Small intestine (tissue), 16 donors: ENCODE measurements at places on chromosomes 16 and 17. TPM values are rescaled to one million over a fixed set of nuclear protein-coding genes. Genes with fewer than 3 reads are reported as not detected.

- no peak for DNase-seq
Observed at GRCh38 chr17:30995347-30995746, 24.5 kb downstream of the RNF135 start.

- DNase-seq = peak; percentile 68
Observed at GRCh38 chr17:46194393-46195216, 1.4 kb upstream of the KANSL1 start.

DNA sequence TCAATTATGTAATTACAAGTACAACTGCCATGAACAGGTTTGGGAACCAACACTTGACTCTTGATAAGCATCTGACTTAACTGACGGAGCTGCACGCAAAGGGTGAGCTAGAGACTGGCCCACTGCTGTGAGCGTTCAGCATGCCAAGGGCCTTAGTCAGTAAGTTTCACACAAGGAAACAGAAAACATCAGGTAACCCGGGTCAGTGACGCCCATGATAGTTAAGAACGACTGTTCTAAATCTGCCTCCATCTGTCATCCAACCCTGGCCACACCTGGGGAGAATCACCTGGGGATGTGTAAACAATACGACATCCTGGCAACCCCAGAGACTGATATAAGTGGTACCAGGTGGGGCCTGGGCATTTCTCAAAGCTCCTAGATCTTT is 12.3 kb downstream of the SMIM5 start:
- DNase-seq = peak; percentile 91

- no peak for DNase-seq
Observed at GRCh38 chr16:78218856-78219651, 119.6 kb downstream of the WWOX start.

DNA sequence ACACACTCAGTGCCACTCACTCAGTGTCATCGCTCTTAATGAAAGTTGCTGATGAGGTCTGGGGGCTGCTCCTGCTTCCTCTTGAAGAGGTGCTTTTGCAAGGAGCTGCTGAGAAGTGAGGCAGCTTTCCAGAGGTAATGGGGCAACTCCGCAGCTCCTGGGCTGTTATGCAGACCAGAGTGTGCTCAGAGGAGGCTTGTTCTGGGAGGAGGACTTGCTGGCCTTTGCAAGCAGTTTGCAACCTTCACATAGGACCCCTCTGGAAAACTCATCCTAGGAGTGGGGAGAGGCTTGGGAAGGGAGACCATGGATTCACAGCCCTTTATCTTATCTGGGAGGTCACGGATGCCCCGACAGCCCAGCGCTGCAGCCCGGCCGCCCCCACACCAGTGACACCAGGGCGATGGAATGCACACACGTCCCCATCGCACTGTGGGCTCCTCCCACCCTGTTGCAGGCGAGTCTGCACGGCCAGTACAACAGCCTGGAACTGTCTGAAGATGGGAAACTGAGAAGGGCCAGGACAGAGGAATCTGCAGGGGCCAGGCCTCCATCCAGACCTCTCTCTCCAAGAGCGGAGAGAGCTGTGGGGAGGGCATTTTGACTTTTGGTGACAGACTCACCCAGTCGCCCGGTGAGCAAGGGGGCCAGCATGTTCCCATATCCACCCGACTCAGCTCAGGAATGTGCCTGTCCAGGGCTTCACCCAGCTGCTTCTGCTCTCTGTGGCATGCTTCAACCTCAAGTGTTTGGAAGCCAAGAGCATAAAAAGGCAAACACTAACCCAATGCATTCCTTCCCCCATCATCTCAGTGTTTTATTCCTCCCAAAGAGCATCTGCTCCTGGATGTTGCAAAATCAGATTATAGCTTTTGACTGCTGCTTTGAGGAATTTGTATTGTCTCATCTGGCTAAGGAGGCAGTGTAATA is 78.6 kb upstream of the ZNF469 start:
- no peak for DNase-seq

DNA sequence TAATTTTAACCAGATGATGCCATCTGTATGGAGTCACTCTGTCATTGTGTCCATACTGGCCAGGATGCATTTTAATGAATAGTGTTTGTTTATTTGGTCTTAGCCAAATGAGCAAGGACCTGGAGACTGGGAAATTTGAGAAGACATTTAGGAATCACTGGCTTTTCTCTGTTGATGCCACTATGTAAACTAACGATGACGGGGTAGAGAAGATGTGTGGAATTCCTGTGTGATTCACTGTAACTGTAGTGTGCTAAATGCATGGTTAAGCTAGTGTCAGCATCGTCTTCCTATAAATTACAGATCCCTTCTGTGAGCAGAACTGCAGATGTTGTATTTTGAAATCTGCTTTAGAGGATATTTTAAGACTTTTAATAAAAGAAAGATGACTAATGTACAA is 66.6 kb downstream of the NOS2 start:
- no peak for DNase-seq

GRCh38 chr16:72073560-72074230 is 10.7 kb downstream of the HPR start:
- no peak for DNase-seq

DNA sequence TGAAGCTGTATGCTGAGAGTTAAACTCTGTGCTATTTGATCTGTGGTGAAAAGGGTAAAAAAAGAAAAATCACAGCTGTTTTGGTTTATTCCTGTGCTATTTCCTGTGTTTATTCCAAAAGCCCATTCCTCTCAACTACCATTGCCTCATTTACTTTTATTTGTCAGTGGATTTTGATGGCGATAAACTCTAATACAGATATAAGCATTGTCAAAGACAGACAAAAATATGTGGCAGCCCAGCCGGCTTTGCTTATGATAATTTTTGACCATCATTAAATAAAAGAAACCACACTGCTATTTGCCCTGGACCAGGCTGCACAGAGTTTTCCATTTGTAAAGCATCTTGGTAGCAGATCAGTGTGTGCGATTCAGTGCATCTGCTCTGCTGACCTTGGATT is 473.6 kb upstream of the ASIC2 start:
- no peak for DNase-seq

DNA sequence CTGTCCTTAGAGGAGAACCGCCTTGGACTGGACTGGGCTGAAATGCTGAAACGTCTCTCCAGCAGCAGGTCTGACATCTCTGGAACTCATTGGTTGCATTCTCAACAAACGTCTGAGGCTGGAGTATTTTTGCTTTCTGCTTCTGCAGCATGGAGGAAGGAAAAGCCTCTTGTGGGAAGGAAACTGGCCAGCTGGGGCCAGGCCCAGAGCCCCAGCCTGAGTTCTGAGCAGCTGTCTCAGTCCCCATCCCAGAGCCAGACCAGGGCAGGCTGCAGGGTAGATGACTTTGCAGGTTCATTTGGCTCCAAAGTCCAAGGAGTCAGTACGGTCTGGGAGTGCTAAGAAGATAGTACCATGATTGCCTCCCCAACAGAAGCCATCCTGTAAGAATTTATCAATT is 18.3 kb downstream of the TEKT3 start:
- DNase-seq = peak; percentile 47

GRCh38 chr16:64880994-64881393 is 240.9 kb downstream of the CDH11 start:
- no peak for DNase-seq

GRCh38 chr17:30187573-30187972 is 47.9 kb downstream of the SLC6A4 start:
- DNase-seq = no peak

DNA sequence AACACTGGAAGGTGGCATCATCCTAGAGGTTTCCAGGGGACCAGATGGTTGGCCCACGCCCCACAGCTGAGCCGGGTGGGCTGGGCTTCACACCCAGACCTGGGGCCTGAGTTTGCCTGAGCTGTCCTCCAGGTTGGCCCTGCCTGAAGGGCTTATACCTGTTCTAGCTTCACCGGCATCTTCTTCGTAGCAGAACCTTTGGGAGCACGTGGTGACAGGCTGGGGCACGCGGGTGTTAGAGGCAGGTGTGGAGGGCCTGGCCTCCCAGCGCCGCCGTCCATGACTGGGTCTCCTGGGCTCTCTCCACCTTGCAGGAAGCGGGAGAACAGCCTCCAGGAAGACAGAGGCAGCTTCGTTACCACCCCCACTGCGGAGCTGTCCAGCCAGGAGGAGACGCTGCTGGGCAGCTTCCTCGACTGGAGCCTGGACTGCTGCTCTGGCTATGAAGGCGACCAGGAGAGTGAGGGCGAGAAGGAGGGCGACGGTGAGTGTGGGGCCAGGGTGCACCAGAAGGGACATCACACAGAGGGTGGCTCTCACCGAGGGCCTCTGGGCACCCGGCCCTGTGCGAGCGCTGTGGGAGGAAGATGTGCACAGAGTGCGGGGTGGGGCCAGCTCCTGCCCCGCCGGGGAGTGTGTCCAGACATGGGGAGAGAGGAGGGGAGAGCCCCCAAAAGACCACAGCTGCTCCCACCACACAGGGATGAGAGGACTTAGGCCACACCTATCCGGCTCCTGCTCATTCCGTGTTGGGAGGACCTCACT is 4.6 kb upstream of the TEDC2 start:
- DNase-seq = no peak

DNA sequence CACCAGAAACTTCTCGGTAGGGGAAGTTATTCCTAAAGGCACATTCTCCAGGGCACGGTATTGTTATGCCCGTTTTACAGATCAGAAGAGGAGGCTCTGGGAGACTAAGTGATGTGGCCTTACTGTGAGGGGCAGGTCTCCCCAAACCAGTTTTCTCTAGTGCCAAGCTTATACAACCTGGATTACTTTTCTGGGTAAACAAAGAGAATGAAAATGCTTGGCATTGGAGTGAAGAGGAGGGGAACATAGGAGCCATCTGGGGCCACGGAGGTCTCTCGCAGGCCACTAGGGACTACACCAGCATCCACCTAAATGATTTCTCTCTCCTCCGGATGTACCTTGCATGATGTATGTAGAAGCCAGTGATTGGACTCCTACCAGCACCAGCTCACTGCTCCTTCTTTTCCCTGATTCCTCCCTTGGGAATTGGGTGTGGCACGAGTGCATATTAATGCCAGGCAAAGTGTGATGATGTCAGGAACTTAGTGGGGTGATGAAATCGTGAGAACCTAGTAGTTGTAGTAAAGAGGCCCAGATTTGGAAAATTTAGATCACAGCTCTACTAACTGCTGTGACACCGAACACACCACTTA is 674 bp downstream of the TOM1L1 start:
- DNase-seq = peak; percentile 90

- peak; percentile 90 for DNase-seq
Observed at GRCh38 chr16:81266680-81267095, 28.2 kb downstream of the BCO1 start.

GRCh38 chr16:56841233-56841632 is 23.8 kb upstream of the SLC12A3 start:
- no peak for DNase-seq

GRCh38 chr16:3538222-3538621 is 37.4 kb downstream of the CLUAP1 start:
- DNase-seq = no peak

GRCh38 chr17:65697661-65698060 is 136.2 kb upstream of the AXIN2 start:
- no peak for DNase-seq

- DNase-seq = no peak
Observed at GRCh38 chr16:68760671-68761275, 23.7 kb downstream of the CDH1 start.

DNA sequence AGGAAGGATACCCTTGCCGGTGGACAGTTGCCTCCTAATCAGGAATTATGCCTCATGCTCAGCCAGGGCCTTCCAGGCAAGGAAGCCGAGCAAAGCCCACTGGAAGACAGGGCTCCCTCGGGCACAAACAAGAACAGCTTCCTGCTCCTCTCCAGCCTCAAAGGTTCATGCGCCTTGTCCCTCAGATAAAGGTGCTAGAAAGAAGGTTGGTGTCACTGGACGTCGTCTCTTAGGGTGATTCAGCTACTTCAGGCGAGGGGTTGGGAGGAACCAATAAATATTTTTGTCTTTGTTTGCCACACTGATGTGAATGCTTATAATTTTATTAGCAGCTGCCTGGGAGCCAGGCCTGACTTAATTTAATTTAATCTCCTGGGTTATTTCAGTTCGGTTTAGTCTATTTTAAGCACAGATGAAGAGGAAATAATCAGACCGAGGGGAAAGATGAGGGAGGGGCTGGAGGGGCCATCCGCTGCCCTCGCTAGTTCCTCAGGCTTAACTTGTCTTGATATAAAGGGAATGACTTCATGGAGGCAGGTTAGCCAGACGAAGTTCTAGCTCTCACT is 171.8 kb upstream of the CACNG5 start:
- no peak for DNase-seq

GRCh38 chr16:50469744-50470321 is 78.4 kb upstream of the NKD1 start:
- DNase-seq = no peak

DNA sequence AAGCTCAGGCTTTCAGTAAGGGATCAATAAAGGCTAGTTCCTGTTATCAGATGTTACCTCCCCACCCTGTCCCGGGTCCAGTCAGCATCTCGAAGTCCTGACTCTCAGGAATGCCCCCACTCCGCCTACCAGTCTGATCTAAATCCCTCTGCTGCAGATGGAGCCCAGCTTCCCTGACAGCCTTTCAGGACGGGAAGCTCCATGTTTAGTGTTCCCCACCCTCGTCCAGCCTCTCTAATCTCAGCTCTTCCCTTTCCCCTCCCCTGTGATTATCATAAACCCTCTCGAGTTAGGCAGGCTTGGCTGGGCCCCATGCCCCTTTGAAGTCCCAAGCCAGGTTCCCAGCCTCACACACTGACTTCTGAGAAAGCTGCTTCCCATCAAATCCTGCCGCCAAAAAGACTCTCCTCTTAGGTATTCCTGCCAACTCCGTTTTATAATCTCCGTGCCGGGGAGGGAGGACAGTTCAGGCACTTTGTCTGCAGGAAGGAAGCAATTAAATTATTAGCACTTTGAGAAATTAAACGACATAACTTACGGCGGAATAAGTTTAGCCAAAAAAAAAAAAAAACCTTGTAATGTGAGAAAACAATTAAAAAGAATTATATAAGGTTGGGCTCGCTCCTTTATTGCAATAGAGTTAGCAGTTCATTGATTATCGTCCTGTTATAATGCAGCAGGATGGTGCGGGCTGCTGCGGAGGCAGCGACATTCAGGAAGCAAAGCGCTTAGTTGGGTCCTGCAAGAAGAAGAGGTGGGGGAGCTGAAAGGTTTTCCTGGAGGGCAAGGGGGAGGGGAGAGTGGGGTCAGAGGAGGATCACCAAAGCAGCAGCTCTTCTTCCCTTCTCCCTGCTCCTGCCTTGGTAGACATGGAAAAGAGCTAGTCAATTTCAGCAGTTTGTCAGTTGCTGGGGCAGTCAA is 16.8 kb upstream of the ETV4 start:
- DNase-seq = peak; percentile 34

Gene KCNH4
- 0.18 TPM for polyA plus RNA-seq

Gene GP1BA
- 1.4 TPM for polyA plus RNA-seq

Gene PRR11
- polyA plus RNA-seq = 0.67 TPM

Gene TMC8
- polyA plus RNA-seq = 5.7 TPM

Gene ATP2A1
- polyA plus RNA-seq = 3.8 TPM

Gene RAD51C
- polyA plus RNA-seq = 19.1 TPM

Gene PIK3R6
- polyA plus RNA-seq = 1.9 TPM

Gene MEIOC
- polyA plus RNA-seq = 0.59 TPM

Gene CFAP97D1
- not detected for polyA plus RNA-seq

Gene TMEM238L
- 26.8 TPM for polyA plus RNA-seq

Gene ARL5C
- not detected for polyA plus RNA-seq

Gene FOXF1
- 7.2 TPM for polyA plus RNA-seq
